ENCODE measurements at places on chromosomes 7 and 10.

GRCh38 chr10:49594594-49594993, 15.5 kb upstream of the SLC18A3 start:
- peak; percentile 31 for DNase-seq

DNA sequence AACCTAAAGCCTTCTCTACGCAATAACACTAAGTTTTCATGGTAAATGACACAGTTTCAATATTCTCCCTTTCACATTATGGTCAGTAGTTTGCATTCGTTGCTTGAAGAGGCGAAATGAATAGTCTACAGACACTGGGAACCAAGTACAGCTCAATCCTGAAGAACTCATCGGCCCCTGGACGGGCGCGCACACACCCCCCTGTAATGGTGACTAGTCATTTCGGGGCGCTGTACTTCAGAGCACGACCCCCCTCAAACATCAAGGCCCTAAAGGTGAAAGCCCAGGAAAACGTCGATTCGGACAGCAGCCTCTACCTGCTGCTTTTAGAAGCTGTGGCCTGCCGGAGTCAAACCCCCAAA, 1.0 kb downstream of the NT5C2 start:
- no peak for DNase-seq

DNA sequence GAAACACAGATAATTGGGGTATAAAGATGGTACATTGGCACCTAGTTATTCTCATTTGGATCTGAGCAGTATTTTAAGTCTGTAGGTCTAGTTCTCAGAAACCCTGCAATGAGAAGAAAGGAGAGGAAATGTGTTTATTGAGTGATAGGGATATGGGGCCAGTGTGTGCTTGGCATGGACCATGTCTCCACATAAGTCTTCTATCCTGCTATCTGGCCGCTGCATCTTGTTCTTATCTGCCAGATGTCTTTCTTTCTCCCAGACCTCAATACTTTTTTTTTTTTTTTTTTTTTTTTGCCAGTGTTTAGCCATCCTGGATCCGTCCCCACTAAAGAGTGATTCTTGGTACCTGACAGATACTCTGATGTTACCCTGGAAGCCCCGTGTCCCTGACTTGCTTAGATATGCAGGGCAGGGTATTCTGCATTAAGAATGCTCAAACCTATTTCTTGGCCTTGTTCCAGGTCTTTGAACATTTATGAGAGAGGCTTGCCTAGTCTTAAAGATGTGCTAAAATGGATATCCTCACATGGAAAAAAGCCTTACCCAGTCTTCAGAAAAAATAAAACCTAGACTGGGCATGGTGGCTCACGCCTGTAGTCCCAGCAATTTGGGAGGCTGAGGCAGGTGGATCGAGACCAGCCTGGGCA, 10.0 kb downstream of the MTURN start:
- DNase-seq: no peak

- DNase-seq: no peak
Observed at GRCh38 chr7:84317536-84317935, 122.9 kb upstream of the SEMA3A start.

- no peak for DNase-seq
Observed at GRCh38 chr7:116197360-116197759, 13.0 kb upstream of the TES start.

DNA sequence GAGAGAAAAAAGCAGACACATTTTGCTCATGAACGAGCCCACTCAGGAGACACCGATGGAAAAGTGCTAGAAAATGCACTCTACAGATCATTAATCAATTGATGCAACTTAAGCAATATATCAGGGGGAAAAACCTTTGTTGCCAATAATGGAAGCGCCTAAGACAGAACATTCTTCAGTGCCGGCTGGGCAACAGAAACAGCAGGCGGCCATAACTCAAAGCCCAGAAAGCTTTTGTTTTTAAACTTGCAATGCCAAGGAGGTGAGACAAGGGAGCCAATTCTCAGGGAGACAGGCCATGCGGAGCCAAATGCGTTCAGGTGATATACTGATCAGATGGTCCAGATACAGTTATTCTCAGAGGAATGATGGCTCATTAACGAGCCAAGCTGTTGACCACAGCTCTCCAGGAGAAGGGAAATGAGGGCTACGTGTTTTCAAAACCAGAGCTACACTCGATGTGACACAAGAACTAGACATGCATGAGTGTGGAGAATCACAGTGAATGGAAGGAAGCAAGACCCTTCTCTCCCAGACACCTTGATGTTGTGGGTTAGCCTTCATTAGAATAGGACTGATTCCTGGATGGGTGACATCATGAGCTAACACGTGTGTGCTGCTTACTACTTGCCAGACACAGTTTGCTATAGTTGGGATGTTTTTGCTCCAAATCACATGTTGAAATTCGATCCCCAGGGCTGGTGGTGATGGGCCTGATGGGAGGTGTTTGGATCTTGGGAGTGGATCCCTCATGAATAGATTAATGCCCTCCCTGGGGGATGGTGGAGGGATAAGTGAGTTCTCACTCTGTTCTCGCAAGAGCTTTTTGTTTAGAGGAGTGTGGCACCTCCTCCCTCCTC, 79.1 kb upstream of the KCNMA1 start:
- no peak for DNase-seq

- no peak for DNase-seq
Observed at GRCh38 chr7:44974549-44974948, 4.3 kb downstream of the MYO1G start.

- peak; percentile 24 for DNase-seq
Observed at GRCh38 chr7:28855538-28856217, 102.5 kb downstream of the TRIL start.

- no peak for DNase-seq
Observed at GRCh38 chr7:4790516-4790991, 15.1 kb downstream of the AP5Z1 start.

DNA sequence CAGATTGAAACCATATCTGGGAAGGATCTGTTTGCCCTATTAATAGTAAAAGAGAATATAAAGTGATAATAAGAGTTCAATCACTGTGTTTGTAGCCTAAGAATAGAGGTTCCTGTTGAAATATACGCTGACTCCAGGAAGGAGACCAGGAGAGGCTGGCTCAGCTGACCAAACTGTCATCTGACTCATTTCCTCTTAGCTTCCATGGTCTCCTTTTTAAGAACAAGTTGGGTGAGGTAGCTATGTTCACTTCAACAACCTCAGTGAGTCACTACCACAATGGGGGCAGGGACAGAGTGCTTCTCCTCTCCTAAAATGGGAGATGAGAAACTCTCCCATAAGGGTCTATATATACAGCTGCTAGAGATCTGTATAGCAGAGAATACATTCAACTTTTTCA, 543.3 kb downstream of the CALN1 start:
- no peak for DNase-seq

GRCh38 chr10:96288151-96288621, 16.0 kb upstream of the DNTT start:
- no peak for DNase-seq

DNA sequence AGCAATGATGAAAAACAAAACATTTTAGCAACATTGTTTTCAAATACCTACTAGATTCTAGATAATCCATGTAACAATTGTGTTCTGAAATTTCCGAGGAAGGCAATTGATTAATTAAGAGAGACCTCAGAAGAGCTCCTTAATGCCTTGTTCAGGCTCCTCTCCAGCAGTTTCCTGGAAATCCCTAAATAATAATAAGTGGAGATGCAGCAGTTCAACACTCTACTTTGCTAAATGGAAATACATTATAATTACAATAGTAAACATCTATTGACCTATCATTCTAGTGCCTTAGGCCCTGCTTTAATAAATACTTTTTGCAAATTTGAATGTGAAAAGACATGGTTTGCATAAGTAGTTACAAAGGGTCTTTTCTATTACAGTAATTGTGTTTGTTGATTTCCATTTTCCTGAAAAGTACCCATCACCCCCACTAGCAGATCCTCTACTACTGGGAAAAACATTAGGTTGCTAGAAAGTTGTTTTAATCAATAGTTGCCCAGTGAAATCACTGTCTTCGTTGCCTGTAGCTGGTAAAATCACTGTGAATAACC, 186.6 kb upstream of the STK17A start:
- DNase-seq: no peak

- DNase-seq: no peak
Observed at GRCh38 chr7:45420843-45421495, 153.2 kb upstream of the ADCY1 start.

GRCh38 chr7:42560866-42561265, 323.9 kb upstream of the GLI3 start:
- DNase-seq: no peak

GRCh38 chr7:136698231-136698630, 170.2 kb upstream of the CHRM2 start:
- DNase-seq: no peak

- DNase-seq: no peak
Observed at GRCh38 chr7:96346293-96346953, 24.5 kb upstream of the SLC25A13 start.

DNA sequence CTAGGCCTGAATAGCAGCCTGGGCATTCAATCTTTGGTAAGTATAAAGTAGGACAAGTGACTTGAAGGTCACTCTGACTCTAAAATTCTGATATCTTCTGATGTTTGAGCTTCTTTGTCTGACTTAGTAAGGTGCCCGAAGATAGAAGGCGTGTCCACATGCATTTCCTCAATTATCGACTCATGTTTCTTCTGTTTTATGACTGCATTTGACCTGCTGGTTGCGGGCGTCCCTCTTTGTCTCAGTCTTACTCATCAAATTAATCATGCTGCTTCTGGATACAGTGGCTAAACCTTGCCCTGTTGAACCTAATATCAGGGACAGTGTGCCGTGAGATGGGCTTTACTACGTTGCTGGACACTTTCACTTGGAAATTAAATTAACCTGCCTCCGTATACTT, 534.1 kb downstream of the SDK1 start:
- DNase-seq: no peak

- no peak for DNase-seq
Observed at GRCh38 chr7:105734233-105734632, 142.2 kb downstream of the ATXN7L1 start.

GRCh38 chr7:131107337-131108211, 220.1 kb upstream of the MKLN1 start:
- peak; percentile 31 for DNase-seq
